ENCODE measurements at places on chromosomes 5 and 9.

- DNase-seq, result no peak
These were observed 497.4 kb downstream of the ENC1 start for GRCh38 chr5:74143151-74143550.

DNA sequence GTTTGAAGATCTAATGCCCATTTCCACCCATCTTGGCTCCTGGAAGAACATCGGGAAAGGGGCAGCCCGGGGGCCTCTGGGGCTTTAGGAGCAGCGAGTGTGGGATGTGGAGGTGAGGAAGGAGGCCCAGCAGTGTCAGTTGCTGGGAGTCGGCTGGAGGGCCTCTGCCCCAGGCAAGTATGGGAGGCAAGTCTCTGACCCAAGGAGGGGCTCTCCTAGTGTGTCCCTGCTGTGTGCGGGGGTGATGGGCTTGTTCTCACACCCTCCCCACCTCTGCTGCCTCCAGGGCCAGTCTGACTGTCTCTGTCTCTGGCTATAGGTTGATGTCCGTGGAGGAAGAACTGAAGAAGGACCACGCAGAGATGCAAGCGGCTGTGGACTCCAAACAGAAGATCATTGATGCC is 129.7 kb downstream of the DAB2IP start:
- no peak for DNase-seq

DNA sequence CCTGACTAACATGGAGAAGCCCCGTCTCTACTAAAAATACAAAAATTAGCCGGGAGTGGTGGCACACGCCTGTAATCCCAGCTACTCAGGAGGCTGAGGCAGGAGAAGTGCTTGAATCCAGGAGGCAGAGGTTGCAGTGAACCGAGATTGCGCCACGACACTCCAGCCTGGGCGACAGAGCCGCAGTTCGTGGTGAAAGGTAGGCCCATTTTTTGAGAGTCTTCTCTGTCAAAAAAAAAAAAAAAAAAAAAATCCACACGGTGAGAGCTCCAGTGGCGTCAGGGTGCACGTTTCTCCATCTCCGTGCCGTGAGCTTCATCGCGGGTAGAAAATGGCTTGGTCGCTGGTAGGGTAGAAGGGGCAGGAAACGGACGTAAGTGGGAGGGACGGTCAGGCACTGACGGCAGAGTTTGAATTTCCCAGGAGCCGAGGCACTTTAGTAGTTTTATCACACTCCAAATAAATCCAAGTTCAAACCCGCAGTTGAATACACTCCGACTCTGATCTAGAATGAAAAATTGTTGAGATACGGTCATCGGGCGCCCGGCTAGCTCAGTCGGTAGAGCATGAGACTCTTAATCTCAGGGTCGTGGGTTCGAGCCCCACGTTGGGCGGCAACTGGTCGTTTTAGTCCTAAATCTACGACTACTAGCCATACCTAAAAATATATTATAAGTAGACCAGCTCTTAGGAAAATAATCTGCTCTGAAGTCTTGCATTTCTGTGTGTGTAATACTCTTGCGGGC is 2.4 kb upstream of the TRIM7 start:
- peak; percentile 79 for DNase-seq

DNA sequence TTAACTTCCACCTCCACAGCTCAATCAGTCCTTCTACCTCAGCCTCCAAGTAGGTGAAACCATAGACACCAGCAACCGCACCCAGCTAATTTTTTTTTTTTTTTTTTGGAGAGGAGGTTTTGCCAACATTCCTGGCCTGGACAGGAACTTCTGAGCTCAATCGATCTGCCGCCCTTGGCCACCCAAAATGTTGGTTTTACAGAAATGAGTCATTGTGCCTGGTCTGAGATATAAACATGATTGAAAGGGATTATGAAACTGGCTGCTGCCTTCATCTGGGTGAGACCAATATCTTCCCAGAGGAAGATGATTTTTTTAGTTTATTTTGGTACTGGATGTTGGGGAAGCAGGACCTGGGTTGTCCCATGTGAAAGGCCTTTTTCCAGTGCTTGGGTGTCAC is 9.2 kb downstream of the TAF11L12 start:
- no peak for DNase-seq

- DNase-seq, result peak; percentile 20
These were observed 5.4 kb downstream of the MRPS27 start for GRCh38 chr5:72314571-72315172.

Measured in ovary (tissue), 10 donors.